ENCODE measurements at places on chromosomes 16 and 17.

GRCh38 chr17:15468126-15468525 lies 705 bp upstream of the CDRT4 start:
- DNase-seq: no peak

DNA sequence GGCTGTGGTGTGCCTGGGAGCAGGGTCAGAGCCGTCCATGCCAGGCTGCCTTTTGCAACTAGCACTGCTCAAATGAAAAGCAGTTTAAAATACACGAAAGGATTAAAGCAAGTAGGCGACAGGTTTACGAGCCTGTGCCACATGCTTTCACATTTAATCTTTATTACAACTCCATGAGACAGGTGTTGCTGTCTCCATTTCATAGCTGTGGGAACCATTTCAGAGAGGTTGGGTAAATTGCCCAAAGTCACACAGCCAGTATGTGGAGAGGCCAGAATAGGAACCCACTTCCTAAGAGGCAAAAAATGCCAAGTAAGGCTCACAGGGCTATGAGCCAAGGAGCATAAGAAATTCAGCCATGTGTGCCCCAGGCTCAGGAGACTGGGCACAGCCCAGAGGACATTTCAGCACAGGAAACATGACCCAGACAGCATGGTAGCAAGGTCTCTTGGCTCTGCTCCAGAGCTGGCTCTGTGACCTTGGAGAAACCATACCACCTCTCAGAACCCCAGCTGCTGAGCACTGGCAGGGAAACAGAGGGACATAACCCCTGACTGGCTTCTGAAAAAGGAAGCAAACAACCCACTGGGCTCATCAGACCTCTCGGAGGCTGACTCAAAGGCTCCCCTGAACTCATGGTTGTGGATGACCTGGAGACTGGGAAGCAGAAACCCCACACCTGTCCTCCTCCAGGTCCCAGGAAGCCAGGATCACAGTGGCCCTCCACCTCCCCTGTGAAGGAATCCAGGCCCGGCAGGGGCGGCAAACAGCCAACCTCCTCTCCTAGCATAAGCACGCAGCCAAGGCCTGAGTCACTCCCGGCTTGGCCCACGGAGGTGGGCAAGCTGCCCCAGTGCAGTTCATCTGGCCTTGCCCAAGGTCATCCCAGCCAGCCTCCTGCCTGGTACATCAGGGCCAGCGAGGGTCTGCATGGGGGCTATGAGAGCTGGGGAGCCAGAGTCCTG lies 40.3 kb upstream of the MRPS23 start:
- no peak for DNase-seq

GRCh38 chr17:80269405-80269807 lies 8.8 kb downstream of the RNF213 start:
- no peak for DNase-seq

DNA sequence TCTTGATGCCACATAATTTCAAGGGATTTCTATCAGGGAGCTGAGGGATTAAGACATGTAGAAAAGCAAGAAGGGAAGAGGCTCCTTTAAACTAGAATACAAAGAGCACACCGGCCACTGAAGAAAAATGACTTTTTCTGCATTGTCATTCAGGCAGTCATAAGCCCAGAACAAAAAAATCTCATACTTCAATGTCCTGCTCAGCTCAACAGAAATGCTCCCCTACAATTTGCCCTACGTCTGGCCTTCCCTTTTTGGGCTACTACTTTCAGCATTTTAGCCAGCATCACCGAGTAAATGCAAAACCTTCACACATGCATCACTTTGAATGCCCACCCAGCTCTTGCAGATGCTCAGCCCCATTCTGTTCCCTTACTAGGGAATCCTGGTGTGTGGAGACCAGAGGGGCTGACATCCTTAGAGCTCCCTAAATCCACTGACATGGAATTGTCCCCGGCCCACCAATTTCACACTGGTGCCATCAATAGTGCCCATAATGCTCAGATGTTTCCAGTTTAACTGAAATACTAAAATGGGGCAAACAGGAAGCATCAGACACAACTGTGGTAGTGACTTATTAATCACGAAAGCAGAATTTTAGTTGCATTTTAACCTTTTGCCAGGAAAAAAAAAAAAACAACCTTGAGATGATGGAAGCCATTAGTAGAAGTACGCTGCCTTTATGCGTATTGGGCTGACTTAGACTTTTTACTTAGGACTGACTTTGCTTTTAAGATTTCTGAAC lies 2.7 kb downstream of the MAP3K14 start:
- DNase-seq: no peak

- peak; percentile 84 for DNase-seq
Measured at GRCh38 chr17:77320485-77321256, 179.9 kb downstream of the SEC14L1 start.

DNA sequence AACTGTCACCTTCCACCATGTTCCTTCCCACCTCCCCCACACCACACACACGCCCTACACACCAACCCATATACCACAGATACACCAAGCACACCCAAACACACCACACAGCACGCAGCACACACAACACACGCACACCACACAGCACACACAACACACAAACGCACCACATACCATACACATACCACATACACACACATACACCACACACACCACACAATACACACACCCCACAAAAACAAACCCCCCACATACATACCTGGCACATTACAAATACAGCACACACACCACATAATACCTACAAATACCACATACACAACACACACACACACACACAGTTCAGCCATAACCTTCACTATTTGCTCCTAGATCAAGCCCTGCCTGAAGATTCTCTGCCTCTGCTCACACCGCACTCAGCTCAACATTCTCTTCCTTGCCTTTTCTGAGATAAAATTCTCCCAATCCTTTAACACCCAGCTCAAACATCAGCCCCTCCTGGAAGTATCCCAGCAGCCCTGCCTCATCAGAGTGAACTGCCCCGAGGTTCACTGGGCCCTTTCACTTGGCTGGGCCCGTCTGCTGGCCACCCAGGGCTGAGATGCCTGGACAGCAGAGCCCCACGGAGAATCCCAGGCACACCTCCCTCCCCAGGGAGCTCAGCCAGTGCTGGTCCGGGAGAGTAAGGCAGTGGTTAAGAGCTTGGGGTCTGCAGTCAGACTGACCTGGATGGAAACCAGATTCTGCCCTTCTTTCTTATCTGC lies 31.9 kb upstream of the CPNE2 start:
- DNase-seq: no peak

DNA sequence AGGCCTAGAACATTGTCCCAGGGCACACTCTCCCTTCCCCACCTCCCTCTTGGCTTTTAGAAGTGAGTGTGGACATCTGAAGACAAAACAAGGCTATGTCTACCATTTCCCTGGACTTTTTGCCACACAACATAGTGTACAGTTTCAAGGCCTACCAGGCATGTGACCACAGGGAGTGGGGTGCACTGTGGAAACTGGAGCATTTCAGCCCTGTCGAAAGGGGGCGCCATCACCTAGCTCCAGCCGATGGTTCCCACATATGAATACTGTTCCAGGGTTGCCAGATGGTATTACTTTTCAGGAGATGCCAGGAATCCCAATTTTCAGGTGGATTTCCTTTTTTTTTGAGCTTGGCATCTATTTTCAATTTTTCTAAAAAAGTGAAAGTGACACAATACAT lies 140.7 kb downstream of the KATNIP start:
- no peak for DNase-seq

DNA sequence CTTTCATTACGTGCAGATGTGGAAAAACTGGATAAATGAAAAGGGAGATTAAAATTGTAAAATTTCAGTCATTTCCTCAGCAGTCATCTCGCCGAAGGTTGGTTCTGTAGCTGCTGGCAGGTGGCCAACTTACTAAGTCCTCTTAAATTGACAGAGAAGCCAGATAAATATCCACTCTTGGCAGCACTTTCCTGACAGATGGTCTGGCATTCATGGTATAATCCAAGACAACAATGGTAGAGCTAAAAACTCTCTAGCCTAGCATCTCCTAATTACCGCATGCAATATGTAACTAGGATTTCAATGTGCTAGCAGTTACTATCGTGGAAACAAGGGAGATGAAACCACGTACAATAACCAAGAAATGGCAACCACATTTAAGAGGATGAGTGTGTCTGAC lies 306.3 kb downstream of the CNTNAP4 start:
- DNase-seq: no peak

- no peak for DNase-seq
Measured at GRCh38 chr17:82935966-82936767, 96.3 kb upstream of the ZNF750 start.

- peak; percentile 59 for DNase-seq
Measured at GRCh38 chr17:21511363-21512195, 135.4 kb downstream of the KCNJ12 start.

DNA sequence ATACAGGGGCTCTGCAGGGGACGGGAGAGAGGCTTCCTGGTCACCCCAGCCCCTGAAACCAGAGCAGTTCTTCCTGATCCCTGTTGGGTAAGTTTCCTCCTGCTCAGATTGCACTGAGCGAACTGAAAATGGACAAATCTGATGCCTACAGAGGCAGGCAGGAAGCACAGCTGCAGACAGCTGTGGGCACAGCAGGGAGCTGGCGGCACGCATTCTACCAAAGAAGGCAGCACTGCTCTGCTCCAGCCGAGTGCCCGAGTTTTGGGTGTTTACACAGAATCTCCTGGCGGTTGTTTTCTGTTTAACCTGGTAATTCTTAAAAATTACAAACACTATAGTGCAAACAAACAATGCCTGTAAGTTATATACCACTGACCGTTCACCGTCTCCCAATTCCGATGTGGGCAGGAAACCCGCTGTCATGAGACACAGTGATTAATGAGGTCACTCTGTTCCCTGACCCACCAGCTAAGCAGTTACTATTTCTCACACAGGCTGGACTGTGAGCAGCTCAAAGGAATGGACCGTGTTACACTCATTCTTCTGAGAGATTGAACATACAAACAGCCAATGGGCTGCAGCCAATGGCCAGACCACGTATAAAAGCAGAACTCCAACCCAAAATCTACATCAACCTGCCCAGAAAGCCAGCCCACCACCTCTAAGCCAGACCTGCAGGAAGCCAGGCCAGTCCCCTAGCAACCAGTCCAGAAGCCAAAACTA lies 25.5 kb downstream of the NSMCE1 start:
- DNase-seq: no peak
